A549 treated with CORT108297 at 1 μM for 4 hours (cell line): ENCODE measurements at places on chromosomes 4 and X. TPM values are rescaled to one million over a fixed set of nuclear protein-coding genes. Genes with fewer than 3 reads are reported as not detected.

Gene CXCR3
- total RNA-seq: 0.05 to 0.16 TPM in 2 of 5 replicates, not detected in the others

Gene ZCCHC12
- 0.13 to 0.24 TPM (median 0.20 TPM) in 5 replicates for total RNA-seq

Gene SLC26A1
- total RNA-seq: 0.10 to 0.34 TPM (median 0.23 TPM) in 5 replicates

Gene GAGE13
- 0.17 TPM in 1 of 5 replicates, not detected in the others for total RNA-seq

Gene RNF128
- total RNA-seq: 0.06 to 0.10 TPM (median 0.09 TPM) in 3 of 5 replicates, not detected in the others

Gene ART3
- not detected in 5 replicates for total RNA-seq

Gene CTAG1A
- total RNA-seq: not detected in 5 replicates

Gene CDKL2
- 0.58 to 0.84 TPM (median 0.69 TPM) in 5 replicates for total RNA-seq
